ENCODE measurements at places on chromosomes 11 and 22.

DNA sequence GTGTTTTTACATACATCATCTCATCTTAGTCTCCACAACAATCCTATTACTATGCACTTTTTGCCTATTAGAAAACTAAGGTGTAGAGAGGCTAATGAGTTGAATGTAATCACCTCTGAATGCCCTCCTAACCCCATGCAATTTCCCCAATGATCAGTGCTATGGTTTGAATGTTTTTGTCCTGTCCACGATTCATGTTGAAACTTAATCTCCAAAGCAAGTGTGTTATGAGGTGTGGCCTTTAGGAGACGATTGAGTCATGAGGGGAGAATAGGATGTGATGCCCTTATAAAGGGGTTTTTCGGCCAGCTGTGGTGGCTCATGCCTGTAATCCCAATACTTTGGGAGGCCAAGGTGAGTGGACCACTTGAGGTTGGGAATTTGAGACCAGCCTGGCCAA lies 2.0 kb upstream of the CCDC73 start:
- DNase-seq = no peak

DNA sequence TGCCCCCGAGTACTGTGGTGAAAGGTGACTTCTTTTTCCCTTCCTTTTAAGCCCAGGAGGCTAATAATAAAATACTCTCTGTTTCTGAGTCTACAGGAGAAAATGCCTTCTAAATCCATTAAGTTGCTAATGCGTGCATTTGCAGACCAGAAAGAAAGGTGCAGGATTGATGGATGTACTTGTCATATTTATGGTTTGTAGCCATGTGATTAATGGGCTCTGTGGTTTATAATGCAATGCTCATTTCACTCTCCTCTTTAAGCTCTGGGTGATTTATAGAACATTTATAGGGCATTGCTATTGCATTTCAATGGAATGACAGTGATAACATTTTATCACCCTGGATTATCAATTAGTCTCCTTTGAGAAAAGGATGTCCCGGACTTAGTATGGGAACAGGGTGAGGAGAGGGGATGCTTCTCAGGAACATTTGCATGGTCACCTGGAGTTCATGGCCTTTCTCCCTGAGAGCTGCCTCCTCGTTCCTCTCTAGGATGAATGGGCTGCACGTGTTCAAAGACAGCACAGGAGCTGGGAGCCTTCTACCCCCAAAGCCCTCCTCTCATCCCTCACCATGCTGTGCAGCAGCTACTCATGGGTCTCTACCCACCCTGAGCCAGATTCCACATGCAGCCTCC lies 82.8 kb upstream of the HMGXB4 start:
- DNase-seq = no peak

DNA sequence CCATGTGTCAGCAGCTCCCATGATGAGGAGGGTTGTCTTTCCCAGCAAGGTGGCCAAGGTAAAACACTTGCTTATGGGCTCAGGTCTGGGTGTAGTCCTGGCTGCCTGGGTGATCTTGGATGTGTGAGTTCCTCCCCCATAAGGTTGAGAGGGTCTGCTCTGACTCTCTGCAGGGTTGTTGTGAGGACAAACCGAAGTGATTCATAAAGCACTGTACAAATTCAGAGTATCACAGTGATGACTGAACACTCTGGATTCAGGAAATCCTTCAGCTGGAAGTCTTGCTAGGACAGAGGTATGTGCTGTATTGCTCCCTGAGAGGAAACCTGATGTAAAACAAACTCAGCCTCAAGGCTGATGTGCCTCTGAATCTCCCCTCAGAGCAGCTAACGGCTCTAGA lies 220.9 kb upstream of the PITPNB start:
- no peak for DNase-seq

DNA sequence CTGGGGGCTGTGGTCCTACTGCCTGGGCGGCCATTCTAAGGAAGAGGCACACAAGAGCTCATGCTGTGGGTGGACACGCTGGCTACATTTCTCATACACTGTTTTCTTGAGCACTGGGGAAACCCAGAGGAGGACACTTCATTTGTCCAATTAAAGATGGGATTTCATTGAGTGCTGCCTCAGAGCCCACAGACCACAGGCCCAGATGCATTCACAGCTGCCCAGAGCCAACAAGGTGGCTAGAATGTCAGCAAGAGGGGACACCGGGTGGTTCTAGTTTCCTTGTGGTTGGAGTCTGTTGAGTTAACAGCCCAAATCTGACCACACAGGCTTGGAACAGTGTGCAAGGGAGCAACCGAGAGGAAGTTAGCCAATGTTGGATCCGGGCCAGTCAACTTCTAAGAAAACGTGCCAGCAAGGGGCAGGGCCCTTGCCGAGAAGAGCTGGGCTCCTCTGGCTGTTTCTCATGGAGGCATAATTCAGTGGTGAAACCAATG lies 35.0 kb upstream of the SORL1 start:
- DNase-seq = peak; percentile 56

DNA sequence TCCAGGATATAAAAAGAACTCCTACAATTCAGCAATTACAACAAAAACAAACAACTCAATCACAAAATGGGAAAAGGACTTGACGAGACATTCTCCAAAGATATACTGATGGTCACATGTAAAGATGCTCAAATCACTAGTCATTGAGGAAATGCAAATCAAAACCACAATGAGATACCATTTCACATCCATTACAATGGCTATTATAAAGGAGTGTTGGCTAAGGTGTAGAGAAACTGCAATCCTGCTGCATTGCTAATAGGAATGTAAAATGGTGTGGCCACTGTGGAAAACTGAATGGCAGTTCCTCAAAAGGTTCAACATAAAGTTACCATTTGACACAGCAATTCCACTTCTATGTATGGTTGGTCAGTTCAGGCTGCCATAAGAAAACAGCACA lies 11.8 kb upstream of the TBCEL start:
- no peak for DNase-seq

DNA sequence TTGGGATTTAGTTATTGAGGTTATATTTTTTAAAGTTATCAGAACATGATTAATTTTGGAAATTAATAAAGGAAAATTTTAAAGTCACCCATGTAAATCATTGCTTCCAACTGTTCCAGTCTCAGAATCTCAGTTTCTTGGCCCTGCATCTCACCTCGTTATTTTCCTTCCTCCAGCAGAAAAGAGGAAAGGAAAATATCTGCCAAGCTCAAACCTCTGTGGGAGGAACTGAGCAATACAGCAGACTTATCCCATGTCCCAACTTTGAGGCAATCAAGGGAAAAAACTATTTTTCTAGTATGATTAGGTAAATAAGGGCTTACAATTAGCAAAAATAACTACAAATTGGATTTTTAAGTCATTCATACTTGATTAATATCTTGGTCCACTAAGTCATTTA lies 30.1 kb downstream of the ELMOD1 start:
- DNase-seq = no peak

DNA sequence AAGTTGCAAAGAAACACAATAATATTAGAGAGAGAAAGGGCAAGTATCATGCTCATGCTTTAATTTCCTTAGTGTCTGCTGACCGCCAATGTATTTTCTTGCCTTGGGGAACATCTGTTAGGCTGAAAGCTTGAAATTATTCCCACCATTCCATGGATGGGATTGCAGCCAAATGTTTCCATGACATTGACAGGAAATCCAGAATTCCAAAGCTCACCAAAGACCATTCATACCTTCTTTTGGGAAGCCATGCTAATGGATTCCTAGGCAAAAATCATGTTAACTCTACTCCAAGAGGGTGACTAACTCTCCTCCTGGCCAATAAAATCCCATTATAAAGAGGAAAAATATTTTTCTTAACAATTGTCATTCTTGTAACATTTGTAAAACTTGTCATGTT lies 661.4 kb upstream of the FAT3 start:
- no peak for DNase-seq

DNA sequence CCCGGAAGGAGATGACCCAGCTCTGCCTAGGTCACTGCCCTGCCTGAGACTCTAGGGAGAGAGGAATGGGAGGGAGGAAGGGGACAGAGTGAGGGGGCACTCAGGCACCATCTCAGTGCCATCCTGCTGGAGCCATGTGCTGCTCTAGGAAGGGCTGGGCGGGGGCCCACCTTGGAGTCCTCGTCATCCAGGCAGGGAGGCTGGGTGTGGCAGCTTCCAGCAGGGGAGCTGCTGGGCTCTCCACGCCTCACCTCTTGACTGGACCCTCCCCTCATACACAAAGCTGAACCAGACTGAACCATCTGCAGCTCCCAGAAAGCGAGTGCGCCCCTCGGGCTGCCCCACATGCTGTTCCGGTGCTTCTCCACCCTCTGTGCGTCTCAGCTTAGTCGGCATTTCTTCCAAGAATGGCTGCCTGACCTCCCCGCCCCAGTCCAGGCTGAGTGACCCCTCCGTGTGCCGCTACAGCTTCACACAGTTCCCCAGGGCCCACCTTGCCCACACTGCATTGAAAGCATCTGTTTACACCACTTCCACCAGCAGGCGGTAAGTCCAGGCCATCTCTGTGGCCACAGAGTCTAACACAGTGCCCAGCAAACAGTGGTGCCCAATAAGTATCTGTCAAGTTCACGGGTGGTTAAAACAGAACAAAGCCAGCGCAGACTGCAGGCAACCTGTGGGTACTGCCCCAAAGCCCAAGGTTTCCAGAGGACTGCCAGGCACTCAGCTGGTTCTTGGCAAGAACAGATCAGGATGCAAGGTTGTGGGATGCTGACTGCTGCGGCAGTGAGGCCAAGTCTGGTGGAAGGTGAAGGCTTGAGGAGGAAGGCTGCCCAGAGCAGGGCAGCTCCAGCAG lies 9.4 kb upstream of the TRIM29 start:
- DNase-seq = no peak
